Fibroblast of the aortic adventitia (primary cell): ENCODE measurements at places on chromosomes 1 and 21.

DNA sequence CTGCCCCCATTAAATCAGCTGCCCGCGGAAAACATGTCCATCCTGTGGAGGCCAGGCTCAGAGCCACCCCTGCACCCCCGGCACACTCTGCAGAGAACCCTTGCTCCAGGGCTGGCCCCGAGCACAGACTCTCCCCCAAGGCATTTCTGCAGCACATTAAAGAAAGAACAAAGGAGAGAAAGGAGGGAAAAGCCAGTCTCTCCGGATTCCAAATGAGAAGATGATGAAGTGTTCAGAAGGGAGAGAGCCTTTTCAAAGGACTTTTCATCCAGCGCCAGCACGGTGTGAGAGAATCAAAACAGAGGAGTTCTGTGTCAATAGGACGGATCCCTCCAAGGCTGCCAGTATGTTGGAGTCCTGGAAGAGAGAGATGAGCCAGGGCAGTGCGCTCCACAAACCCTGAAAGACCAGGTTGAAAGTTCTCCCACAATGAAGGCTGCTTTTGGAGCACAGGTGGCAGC, 498.3 kb downstream of the NPHP4 start:
- DNase-seq = no peak

- no peak for DNase-seq
Measured at GRCh38 chr1:151347523-151348246, 633 bp upstream of the RFX5 start.

DNA sequence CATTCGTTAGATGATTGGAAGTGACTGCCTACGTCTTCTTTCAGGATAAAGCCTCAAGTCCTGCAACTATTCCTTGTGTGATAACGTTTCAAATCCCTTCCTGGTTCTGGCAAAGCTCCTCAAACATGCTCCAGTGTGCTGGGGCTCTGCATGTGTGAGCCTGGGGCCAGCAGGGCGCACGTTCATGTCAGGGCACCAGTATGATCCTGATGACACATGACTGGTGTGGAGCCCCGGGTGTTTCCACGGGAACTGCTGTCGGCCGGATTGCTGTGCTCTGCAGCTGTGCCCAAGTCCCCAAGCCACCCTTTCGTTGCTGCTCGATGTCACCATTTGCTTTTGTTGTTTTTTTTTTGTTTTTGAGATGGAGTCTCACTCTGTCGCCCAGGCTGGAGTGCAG, 21.3 kb downstream of the KRTAP10-1 start:
- DNase-seq = no peak

- no peak for DNase-seq
Measured at GRCh38 chr1:7768583-7768982, 2.5 kb upstream of the VAMP3 start.

- DNase-seq = no peak
Measured at GRCh38 chr1:159957824-159958268, 3.8 kb upstream of the SLAMF9 start.

- DNase-seq = no peak
Measured at GRCh38 chr1:205310976-205311704, 10.4 kb downstream of the NUAK2 start.

- no peak for DNase-seq
Measured at GRCh38 chr1:12196641-12197482, 30.1 kb downstream of the TNFRSF1B start.

DNA sequence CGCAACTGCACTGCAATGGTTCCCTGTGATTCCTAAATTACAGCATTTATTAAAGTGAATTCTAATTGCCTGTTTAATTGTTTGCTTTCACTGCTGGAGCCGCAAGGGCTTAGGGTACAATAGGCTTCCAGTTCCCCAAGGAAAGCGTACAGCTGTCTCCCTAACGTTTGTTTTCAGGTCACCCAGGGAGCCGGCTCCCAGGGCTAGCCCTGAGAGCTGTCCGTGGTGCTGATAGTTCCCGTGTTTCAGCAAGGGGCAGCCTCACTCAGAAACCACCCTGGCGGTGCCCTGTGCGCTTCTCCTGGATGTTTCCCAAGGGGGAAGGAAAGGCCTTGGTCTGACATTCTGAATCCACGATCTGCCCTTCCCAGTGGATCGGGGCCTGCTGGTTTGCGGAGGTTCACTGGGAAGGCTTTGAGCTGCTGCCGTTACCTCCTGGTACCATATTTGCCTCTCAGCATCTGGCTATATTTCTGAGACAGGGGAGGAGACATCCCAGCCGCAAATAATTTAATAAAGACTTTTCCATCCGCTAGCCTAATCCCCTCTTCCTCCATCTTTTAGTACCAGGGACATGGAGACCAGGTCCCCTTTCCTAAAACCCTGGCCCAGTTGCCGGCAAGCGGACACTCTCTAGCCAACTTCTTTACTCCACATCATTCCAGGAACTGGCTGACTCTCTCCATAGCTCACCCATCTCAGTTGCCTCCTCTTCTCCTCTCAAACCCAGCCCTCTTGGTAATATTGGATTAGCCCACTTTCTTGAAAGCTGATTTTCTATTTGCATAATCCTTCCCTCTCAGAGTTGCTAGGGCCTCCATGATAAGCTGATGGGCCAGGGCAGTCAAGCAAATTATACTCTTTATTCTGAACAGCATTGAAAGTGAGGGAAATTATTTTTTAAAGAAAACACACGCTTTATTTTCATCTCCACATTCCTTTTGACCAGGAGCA, 149.0 kb downstream of the IGSF21 start:
- peak; percentile 6 for DNase-seq

GRCh38 chr1:221717485-221717853, 24.4 kb downstream of the DUSP10 start:
- no peak for DNase-seq

DNA sequence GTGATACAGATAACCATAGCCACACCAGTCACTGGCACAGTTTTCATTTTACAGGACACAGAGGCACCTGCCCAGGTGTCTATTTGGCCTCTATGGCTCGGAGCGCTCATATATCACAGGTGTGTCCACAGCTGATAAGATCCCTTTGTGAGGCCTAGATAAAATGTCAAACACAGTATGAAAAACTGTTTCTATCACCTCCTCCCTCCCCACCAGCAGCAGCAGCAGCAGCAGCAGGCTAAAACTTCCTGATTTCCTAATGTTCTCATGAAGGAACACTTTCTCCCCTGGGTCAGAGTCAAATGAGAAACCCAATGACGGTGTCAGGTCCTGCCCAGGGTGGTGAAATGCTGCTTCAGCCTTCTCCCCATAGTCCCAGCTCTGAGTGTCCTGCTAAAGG, 24.4 kb downstream of the ELAPOR1 start:
- DNase-seq = no peak

DNA sequence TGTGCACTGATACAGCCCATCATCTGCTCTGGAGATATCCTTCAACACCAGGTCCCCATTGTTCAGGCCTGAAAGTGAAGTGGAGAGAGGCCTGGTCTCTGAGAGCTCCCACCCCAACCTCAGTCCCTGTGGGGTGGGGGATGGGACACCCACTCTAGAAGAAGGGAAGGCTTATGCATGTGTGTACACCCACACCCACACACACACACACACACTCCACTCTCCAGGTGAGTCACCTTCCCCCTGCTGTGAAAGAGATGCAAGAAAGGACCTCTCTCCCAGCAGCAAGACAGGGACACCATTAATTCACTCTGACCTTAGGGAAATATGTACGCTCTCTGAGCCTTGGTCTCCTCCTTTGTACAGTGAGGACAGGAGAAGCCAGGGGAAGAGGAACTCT, 5.9 kb downstream of the VSIG8 start:
- no peak for DNase-seq

DNA sequence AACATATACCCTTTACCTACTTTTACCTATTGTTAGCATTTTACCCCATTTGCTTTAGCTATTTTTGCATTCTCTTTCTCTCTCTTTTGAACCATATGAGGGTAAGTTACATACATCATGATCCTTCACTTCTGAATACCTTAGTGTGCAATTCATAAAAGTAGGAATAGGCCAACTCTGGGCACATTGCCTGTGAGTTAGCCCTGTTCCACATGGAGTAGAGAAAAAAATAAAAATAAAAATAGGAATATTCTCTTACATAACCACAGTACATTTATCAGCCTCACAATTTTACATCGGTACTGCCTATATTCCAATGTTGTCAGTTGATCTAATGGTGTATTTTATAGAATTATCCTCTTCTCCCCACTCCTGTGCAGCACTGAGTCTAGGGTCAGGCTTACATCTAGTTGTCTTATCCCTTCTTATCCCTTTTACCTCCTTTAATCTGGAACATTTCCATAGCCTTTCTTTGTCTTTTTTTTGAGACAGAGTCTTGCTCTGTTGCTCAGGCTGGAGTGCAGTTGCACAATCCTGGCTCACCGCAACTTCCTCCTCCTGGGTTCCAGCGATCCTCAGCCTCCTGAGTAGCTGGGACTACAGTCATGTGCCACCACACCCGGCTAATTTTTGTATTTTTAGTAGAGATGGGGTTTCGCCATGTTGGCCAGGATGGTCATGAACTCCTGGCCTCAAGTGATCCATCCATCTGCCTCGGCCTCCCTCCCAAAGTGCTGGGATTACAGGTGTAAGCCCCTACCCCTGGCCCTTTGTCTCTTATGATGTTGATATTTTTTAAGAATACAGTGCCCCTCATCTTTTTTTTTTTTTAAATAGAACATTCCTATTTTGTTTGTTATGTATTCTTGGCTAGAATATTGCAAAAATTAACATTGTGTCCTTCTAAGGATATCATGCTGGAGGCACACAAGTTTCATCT, 11.1 kb upstream of the SLC30A1 start:
- DNase-seq = peak; percentile 91

GRCh38 chr21:34807146-34807880, 138.5 kb downstream of the CLIC6 start:
- peak; percentile 93 for DNase-seq
